ENCODE measurements at places on chromosomes 2 and 18.

DNA sequence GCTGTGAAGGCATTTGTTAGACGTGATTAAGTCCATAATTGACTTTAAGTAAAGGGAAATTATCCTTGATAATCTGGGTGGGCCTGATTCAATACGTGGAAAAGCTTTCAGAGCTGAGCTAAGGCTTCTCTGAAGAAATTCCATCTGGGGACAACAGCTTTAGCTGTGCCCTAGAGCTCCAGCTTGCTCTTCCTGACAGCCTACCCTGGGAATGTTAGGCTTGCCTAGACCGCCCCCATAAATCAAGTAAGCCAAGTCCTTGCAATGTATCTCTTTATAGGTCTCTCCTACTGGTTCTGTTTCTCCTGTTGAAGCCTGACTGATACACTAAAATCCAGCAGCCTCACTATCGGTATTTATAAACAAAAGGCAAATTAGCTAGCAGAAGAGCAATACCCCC, 160.0 kb downstream of the STK39 start:
- H3K4me1 ChIP-seq = no peaks in the 10 kb centered on the region
- H3K36me3 ChIP-seq = no peaks in the 10 kb centered on the region
- H3K27me3 ChIP-seq = no peaks in the 10 kb centered on the region
- DNase-seq = no peak
- no peak overlapping the region for H3K27ac ChIP-seq

- no peak overlapping the region for H3K27ac ChIP-seq
- H3K4me1 ChIP-seq = no peaks in the 10 kb centered on the region
- peak overlapping the region; percentile 89 for H3K4me3 ChIP-seq
- peaks cover 10% of the 10 kb centered on the region for H3K36me3 ChIP-seq
- DNase-seq = no peak
These were observed 2.4 kb downstream of the ZNF236 start for GRCh38 chr18:76824754-76825153.

DNA sequence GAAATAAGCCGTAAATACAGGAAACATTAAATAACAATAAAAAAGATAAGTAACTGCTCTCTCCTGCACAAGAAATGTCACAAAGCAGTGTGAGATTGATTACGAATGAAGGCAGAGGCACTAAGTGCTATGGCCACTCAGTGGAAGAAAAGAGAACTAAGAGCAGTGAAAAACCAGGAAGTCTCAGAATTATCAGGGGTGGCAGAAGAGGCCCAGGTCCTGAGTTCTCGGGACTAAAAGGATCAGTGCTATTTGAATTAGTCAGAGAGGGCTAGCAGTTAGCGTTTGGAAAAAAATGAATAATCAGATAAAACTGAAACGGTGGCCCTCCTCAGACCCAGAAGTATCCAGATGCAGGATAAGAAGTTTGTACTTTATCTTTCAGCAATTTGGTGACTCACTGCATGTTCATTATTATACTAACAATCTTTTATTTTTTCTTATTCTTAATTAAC, 367.1 kb downstream of the ZEB2 start:
- no peak overlapping the region for H3K4me3 ChIP-seq
- H3K27ac ChIP-seq = no peak overlapping the region

DNA sequence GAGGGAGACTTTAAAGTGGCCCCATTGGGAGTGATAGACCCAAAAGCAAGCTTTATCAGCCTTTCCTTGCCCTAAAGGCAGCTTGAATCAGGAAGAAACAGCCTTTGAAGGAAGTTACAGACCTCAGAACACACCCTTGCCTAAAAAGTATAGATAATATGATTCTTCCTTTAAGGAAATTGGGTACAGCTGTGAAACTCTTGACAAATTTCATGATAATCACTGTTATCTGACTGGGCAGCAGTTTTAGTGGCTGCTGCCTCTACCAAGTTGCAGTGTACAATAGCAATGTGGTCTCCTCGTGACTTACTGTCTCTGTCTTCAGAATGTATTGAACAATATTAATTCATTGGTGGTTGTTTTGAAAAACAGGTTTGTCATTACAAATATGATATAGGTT, 16.7 kb downstream of the HOXD1 start:
- H3K4me3 ChIP-seq = no peak overlapping the region
- no peaks in the 10 kb centered on the region for H3K27me3 ChIP-seq
- no peaks in the 10 kb centered on the region for H3K4me1 ChIP-seq
- no peaks in the 10 kb centered on the region for H3K36me3 ChIP-seq
- H3K27ac ChIP-seq = no peak overlapping the region
